Kidney (tissue), 22 donors: ENCODE measurements at places on chromosomes 2 and 18. TPM values are rescaled to one million over a fixed set of nuclear protein-coding genes. Genes with fewer than 3 reads are reported as not detected.

- DNase-seq = peak; percentile 79
These were observed 8.1 kb downstream of the LBH start for GRCh38 chr2:30239308-30239985.

DNA sequence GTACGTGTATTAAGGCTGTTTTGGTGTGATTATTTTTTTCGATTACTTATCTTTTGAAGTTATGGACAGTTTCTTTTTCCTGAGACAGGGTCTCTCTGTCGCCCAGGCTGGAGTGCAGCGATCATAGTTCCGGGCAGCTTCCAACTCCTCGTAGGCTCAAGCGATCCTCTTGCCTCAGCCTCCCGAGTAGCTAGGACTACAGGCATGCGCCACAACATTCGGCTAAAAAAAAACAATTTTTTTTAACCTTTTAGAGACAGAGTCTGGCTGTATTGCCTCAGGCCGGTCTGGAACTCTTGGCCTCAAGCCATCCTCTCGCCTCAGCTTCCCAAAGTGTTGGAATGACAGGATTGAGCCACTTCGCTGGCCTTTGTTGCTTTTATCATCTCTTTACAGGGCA, 945 bp downstream of the HAT1 start:
- DNase-seq = no peak

DNA sequence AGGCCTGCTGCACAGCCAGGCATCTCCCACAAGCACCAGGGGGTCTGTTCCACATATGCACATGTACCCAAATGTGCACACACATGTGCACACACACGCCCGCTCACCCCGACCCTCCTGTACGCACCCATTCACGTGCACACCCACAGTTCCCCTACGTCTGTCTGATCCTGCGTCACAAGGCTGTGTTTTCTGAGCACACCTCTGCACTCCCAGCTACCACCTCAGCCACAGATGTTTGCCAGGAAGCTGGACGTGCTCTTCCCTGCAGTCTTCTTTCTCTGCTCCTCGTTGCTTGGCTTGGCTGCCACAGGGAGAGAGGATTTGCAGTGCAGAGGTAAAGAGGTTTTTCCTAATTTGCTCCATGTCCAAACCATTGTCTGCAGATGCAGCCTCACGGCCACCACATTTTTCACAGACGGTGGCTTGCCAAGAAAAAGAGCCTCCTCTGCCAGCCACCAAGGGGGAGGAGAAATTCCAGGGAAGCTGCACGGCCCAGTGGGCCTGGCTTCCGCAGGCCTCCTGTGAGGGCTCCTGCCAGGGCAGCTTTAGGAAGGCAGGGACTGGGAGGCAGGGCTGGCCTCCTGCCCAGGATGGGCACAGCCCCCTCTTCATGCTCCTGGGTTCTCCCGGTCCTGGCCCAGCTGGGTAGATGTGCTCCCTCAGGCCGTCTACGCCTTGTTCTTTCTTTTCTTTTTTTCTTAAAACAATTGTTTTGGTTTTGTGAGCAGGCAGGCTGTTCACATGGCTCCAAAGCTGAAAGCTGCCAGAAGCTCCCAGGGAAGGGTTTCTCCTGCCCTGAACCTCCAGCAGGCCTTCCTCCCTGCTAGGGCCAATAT, 29.3 kb upstream of the HS6ST1 start:
- peak; percentile 90 for DNase-seq

GRCh38 chr2:109170645-109171044, 41.6 kb downstream of the SH3RF3 start:
- no peak for DNase-seq

DNA sequence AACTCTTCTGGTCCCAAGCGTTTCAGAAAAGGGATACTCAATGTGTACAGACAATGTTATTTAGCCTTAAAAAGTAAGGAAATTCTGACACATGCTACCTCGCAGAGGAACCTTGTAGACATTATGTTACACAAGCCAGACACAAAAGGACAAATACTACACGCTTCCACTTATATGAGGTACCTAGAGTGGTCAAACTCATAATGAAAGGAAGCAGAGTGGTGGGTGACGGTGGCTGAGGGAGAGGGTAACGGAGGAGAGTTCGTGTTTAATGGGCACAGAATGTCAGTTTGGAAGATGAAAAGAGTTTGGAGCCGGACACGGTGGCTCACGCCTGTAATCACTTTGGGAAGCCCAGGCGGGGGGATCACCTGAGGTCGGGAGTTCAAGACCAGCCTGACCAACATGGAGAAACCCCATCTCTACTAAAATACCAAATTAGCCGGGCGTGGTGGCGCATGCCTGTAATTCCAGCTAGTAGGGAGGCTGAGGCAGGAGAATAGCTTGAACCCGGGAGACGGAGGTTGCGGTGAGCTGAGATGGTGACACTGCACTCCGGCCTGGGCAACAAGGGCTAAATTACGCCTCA, 1.4 kb downstream of the MCM6 start:
- DNase-seq = no peak

DNA sequence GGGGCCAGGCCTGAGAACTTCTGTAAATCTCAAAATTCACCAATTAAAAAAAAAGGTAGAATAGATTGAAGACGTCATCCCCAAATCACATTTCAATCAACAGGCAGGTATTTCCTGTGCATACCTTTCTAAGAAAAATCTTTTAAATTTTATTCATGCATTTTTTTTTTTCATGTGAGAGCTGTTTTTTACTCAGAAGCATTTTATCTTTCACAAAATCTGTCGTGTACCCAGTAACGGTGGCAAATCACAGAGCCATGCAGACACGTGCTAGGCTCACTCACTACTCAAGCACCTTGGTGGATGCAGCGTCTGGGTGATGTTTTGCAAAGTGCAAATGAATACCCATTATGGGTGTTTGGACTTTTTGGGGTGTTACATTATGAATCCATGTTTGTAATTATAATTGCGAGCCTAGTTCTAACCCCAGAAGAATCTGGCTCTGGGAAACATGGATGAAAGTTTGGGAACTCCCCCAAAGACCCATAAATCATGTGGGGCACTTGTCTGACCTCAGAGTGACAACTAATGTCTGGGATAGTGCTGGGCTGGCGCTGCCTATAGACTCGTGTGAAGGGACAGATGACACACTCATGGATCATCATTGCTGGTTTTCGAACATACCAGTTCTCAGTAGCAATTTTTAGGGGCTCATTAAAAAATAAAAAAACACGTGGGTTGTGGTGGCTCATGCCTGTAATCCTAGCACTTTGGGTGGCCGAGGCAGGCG, 335.2 kb downstream of the LPIN1 start:
- no peak for DNase-seq

- no peak for DNase-seq
These were observed 152.2 kb upstream of the CRIM1 start for GRCh38 chr2:36203366-36203765.

DNA sequence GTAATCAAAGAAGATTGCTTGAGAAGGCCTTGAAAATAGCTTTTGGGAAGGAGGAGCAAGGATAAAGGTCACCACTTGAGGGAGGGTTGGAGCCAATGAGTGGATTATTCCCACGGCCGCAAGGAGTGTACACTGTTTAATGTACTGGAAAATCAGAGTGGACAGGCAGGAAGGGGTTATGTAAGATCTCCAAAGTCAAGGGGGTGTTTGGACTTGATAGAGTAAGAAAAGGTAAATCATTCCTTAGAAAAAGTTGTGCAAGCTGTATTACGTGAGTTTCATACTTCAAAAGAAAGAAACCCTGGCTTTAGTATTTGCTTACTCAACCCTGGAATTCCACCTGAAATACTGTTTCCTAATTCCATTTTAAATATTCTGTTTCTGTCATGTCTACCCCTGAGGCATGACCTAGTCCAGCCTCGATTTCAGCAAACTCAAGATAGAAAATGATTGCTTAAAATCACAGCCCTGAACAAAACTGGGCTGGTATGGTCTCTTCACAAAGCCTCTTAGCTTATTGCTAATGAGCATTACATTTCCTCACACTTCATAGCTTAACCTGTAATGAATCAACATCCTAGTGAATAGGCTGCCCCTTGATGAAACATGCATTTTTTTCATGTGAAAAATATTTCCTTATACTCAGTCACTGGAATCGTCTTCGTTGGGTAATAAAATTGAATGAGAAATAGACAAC, 1.1 kb downstream of the MREG start:
- peak; percentile 67 for DNase-seq

- DNase-seq = no peak
These were observed 271.0 kb upstream of the HS6ST1 start for GRCh38 chr2:128589681-128590080.

The CAPG gene
- total RNA-seq = 377 TPM

DNA sequence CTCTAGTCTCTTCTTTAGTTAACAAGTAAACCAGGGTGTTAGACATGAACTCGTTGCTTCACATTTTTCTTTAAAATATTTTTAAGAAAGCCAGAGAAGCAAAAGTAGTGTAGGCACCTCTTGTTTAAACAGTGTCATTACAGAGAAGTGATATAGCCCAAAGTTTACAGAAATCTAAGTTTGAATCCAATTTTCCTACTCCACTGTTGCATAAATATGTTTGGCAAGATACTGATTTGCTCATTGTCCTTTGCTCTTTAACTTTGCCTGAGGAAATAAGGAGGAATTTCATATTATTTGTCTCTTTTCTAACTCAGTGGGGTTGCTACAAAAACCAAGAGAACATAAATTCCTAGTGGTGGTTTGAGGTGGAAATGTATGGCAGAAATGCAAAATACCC, 81.1 kb downstream of the PAX3 start:
- no peak for DNase-seq

DNA sequence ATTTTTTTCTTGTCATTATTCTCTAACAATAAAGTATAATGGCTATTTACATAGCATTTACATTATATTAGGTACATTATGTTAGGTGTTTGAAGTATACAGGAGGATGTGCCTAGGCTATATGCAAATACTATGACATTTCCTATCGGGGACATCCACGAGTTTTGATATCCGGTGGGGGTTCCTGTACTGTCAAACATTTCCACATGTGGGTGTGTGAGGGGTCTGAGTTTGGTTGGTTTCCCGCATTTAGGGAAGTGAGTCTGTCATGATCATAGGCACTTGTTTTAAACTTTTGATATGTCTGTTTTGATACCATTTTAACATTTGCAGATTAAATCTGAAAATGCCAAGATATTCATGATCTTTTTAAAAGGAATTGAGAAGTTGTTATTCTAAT, 76.0 kb downstream of the CEP192 start:
- no peak for DNase-seq

GRCh38 chr18:74497778-74498177, 1.6 kb downstream of the CNDP2 start:
- DNase-seq = peak; percentile 36

- no peak for DNase-seq
These were observed 46.4 kb upstream of the SIX3 start for GRCh38 chr2:44895061-44895460.

DNA sequence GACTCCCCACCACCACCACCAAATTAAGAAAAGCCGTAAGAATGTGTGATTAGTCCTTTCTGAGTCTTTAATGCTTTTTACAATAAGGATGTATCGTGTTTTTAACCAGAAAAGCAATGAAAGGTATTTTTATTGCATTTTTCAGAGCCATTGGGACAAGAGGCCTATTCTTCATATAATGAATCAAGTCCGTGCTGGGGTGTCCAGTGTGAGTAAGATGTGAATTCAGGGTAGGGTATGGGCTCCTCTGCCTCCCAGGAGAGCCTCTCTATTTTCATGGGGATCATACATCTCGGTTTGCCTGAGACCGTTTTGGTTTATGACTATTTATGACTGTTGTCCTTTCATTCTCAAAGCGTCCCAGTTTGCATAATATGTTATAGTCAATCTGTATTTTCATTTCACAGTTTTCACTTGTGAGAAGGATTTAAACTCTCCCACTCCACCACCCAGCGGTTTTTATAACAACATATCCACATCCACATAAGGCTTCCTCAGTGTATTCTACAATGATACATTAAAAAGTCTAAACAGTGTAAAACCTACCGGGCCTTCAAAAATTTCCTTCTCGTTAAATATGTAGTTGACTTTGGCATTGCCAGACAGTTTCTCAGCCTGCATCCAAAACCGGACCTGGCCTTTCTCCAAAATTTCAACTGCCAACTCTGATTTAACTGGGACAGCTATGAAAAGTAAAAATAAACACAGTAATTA, 80.8 kb upstream of the LPIN2 start:
- DNase-seq = no peak

- DNase-seq = no peak
These were observed 91.7 kb upstream of the MMADHC start for GRCh38 chr2:149679286-149679685.

- no peak for DNase-seq
These were observed 235.0 kb downstream of the GULP1 start for GRCh38 chr2:188526701-188527100.

DNA sequence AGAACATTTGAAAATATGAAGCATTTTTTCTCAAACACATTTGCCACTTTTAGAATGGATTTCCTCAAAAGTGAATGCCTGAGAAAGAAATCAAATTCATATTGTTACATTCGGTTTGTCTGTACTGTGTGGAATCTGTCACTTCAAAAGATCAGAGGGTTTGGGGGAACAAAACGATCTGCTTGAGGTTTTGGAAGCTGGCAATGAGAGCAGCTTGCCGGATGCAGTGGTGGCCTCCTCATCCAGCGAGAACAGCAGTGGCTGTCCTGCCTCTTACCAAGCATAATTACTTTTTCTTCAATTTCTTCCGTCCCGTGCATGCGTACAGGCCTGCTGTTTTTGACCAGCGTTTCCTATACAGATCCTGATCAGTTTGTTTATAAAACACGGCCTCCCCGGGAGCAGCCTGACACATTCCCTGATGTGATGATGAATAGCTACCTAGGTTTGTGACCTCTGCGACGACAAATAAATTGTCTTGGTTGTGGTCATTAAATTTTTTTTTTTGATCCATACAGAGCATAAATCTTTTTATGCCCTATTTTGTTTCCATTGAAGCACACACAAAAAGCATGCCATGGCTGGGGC, 45.2 kb downstream of the ITGA6 start:
- DNase-seq = no peak

DNA sequence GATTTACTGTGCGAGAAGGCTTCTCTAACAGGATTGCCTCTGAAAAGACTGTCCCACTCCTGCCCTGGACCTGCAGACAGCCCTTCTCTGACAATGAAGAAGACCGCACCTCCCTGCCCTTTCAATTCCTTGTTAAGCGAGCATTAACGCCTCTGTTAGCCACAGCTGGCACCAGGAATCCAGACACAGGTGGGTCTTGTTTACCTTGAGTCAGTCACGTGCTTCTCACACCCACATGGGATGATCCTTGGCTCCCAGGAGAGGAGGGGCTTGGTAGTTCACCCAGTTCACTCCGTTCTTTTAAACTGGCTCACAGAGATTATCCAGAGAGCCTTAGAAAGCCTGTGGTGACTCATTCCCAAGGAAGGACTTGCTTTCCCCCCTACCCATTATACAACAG, 410.5 kb upstream of the MEIS1 start:
- DNase-seq = no peak

DNA sequence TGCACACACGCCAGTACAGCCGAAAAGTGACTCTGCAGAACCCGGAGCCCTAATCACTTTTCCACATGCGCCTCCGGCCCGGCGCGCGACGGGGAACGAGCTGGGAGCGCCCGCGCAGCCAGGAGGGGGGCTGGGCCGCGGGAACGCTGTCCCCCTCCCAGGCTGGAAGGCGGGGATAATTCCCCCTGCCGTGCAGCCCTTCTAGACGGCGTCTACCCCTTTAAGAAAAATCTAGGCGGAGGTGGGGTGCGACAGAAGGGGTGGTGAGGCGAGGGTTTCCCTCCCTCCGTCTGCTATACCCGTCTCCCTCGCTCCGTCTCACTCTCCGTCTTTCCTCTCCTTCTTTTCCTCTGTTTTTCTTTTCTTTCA, 2.4 kb downstream of the CYP26B1 start:
- DNase-seq = peak; percentile 48

GRCh38 chr2:218465987-218466633, 47.2 kb downstream of the VIL1 start:
- DNase-seq = no peak
